ENCODE measurements at places on chromosomes 3 and 15.
A peak's percentile ranks its signal among the peaks of the same experiment; 100 is the strongest.

DNA sequence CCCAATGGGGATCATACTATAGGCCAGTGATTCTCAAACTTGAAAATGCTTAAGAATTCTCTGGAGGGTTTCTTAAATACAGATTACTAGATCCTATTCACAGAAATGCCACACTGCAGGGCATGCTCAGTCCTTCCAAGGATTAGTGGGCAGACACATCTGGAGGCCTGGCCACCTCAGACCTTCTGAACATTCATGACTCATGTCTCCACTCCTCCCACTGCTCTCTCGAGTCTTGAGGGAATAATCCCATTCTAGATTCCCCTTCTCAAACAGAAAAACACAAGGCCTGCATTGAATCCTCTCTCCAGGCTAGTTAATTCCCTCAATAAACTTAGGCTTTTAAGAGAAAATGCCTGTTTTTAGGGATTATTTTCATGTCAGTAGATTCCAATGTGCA, 22.1 kb downstream of the ZNF621 start:
- peak; percentile 38 for DNase-seq

DNA sequence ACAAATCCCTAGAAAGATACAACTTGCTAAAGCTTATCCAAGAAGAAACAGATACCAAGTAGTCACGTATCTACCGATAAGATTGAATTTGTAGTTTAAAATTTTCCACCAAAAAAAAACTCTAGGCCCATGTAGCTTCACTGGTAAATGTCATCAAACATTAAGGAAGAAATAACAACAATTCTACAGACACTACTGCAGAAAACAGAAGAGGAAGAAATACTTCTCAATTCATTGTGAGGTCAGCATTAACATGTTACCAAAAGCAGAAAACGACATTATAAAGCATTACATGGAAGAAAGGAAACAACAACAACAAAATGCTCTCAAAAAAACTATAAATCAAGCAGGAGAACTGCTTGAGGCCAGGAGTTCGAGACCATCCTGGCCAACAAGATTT, 27.5 kb upstream of the TM4SF19 start:
- DNase-seq: no peak

GRCh38 chr3:41011854-41012253, 187.5 kb upstream of the CTNNB1 start:
- DNase-seq: no peak

DNA sequence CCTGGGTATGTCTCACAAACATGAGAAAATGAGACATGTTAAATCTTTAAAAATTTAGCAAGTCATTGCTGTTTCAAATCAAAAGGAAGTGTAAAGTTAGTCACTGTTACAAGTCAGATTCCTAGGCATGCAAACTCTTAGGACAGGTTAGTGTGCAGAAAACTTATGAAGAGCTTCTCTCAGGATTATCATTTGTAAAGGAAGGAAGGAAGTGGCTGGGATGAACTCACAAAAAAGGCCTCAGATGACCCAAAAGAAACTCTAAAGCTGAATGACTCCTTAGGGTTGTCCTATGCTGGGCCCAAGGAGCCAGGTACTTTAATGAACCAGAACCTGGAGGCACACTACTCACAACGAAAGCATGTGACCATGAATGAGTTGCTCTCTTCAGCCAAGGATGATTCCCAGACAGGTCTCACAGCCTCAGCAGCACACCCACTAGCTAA, 25.0 kb downstream of the MSL2 start:
- no peak for DNase-seq

DNA sequence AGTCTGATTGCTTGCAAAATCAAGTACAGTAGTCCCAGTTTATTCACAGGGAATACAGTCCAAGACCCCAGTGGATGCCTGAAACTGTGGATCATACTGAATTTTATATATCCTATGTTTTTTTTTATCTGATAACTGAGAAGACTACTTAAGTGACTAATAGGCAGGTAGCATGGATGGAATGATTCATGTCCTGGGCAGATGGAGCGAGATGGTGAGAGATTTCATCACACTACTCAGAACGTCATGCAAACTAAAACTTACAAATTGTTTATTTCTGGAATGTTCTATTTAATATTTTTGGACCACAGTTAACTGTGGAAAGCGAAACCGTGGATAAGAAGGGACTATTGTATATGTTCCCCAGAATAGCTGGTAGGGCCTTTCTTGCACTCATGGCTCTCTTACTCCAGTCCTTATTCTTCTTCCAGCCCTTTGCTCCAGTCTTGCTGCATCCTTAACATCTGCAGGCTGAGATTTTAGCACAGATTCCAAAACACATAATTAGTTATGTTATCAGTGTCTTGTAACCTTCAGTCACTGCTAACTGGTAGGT, 290.0 kb downstream of the ADAMTSL3 start:
- peak; percentile 10 for DNase-seq

DNA sequence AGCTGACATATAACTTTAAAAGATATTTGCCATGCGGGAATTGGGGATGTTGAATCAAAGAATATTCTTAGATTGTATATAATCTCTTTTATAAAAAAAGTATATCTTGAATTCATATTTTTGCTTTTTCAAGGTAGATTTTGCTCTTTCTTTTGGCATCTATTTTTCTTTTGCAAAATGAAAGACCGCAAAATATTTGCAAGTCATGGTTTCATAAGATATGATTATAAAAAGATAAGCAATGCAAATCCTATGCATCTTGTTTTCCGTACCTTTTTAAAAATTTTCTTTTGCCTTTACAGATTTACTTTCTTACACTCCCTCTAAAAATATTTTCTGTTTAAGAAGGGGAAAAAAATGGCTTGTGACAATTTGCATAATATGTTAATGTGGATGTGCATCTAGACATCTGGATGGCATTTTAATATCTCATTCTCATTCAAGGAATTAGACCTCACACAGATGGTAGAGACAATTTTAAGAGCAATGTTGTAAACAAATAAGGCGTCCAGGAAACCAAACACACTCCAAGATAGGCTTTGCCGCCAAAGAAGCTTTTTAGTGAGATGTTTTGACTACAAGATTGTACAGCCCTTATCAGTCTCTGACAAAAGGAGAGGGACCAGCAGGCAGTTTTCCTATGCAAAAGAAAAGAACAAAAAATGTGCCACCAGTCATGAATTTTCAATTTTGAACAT, 371.1 kb downstream of the CHL1 start:
- DNase-seq: no peak

- DNase-seq: no peak
Measured at GRCh38 chr15:65375871-65376607, 1.8 kb downstream of the IGDCC3 start.

- DNase-seq: no peak
Measured at GRCh38 chr3:179149406-179149867, 1.3 kb downstream of the PIK3CA start.

DNA sequence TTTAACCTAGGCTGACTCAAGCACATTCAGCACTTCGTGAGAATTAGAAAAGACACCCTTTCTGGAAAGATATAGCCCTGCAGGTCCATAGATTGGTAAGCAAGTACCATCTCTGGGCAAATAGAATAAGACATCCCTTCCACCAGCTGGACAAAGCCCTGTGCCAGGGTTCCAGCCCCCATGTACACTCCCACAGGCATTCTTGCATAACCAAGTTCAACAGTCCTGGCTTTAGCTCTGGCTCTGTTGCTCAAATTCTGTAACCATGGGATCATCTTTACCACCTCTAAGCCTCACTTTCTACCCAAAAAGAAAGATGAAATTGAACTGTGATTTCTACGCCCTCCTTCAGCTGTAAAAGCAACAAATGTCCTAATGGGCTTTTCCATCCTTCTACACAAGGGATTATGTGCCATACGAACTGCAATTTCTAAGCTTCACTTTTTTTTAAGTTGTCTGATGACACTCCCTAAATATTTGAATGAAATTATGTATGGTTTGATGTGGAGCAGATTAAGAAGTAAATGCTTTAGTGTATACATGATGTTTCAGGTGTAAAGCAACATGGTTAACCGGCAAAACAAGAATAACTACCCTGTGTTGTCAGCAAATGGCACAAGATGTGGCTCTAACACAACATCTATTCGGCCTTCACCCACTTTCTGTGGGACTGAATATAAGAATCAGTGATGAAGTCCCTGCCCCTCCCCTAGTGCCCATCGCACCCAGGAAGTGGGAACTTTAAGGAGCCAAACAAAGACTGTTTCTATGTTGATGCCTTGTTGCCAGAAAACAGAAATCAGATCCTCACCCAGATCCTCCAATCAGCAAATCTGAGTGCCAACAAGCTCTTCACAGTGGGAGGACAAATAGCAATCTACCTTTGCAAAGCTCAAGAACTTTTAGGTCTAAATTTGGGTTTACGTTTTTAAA, 165.7 kb downstream of the P3H2 start:
- DNase-seq: no peak

DNA sequence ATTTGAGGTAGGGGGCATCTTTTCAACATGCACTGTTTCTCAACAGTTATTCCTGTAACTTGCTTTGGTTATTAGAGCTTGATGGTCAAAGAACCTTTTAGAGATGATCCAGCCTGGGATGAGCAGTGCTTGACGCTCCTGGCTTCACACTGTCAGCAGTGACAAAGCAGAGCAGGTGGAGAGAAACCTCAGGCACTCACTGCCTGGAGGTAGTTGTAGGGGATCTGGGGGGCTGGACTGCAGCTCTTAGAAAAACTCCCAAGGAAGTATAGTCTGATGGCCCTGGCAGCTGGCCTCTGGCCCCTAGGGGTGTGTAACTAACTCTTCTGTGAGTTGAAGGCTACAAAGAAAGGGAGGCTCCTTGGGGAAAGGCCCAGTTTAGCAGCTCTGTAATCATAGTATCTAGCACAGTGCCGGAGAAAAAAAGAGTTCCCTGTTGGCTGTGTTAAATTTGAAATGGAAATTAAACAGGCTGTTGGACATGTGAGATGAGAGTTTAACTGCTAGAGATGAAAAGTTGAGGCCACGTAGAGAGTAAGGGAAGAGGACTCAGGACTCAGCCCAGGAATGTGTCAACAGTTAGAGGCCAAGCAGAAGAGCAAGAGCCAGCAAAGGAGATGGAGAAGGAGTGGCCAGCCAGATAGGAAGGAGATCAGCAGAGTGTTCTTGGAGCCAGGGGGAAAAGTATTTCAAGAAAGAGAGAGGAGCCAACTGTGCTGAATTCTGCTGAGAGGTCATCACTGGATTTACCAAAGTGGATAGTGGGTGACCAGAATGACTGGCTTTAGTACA, 14.2 kb downstream of the OXNAD1 start:
- DNase-seq: no peak

DNA sequence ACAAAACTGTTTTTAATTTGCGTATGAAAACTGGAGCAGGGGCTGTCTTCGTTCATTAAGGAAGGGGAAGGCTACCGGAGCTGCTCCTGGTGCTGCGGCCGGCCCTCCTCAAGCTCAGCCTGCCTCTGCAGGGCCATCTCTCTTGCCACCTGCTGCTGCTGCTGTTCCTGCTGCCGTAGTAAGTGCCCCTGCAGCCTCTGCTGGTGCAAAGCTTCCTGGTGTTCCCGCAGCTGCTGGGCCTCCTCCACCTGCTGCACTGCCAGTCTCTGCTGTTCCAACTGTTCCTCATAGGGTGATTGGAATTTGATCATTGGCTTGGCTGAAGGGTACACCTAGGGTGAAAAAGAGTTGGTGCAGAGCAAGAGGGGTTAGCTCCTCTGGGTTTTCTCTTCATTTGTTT, 66.0 kb downstream of the GOLIM4 start:
- DNase-seq: no peak

DNA sequence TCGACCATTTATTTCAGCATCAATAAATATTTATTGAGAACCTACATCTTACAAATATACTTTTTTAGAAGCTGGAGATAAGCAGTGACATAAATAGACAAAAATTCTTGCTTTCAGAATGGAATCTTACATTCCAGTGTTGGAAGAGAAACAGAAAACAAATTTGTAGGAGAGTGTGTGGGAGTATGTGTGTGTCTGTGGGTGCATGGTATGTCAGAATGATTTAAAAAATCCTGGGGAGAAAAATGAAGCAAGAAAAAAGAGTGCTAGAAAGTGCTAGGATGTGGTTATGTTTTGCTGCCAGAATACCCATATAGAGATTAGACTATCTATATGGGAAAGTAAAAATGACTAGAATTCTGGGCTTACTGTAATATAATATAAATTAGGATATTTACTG, 561.7 kb upstream of the SGO1 start:
- DNase-seq: no peak

DNA sequence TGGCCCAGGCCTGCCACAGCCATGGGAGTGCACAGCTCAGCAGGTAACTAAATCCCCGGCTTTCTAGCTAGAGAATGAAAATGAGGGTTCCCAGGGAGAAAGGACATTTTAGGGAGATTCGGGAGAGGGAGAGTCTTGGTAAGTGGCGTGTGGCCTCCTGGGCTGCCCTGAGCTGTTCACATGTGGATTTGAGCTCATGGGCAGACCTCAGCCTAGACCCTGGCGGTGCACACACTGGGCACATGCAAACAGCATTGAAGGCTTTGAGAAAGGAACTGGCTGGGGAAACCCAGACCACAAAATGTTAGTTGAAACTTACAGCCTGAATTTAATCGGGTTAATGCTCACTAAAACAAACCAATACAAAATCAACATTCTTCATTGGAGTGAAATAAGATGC, 72.4 kb downstream of the TFRC start:
- no peak for DNase-seq

DNA sequence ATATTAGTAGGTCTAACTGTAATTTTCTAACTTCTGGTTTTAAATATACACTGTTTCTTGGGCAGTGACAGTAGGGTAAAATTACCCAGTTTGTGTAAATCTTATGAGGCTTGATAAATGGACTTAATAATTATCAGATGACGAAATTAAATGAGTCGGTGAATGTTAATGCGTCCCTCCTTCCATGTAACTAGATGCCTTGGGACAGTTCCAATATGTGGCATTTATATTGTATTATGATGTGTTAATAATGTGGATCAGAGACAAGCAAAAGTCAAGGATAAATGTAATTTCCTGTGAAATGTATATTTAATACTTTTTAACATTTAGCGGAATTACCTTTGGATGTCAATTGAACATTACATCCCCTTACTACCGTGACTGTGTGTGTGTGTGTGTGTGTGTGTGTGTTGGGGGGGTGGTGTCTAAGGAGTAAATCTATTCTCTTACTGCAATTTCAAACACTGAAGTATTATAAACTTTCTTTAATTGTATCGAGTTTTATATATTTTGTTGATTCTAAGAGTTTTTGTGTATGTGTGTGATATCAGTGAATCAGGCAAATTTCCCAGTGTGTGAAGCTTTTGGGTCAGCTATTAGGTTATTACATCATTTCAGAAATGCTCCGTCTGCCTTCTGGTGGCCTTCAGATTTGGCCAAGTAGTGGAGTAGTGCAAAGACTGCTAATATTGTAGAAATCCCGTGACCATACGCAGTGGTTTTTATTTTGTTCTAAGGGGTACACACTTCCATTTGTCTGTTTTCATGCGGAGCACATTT, 50.1 kb downstream of the CNTN4 start:
- DNase-seq: no peak

GRCh38 chr15:72566973-72567372, 87.5 kb upstream of the GOLGA6B start:
- no peak for DNase-seq

DNA sequence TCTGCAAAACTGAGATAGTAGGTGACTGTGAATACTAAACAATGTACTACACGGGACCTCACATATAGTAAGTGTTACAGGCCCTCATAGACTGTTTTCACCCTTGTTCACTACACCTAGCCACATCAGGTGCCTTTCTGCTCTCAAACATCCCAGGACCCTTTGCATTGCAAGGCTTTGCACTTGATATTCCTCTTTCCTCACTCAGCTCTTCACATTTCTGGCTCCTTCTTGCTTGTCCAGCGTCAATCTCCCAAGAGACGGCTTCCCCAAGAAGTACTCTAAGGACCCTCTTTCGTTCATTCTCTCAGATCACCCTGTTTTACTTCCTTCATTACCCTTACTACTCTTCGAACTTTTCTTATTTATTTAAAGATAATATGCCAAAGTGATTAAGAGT, 10.0 kb downstream of the DENND4A start:
- no peak for DNase-seq

- no peak for DNase-seq
Measured at GRCh38 chr15:63362885-63363284, 18.8 kb downstream of the CA12 start.

Data from HS-5 (cell line).